ENCODE measurements at places on chromosomes 11 and 22.

- no peak for DNase-seq
Measured at GRCh38 chr11:126899961-126900748, 100.4 kb downstream of the KIRREL3 start.

GRCh38 chr11:80627364-80627763 is 1186.5 kb upstream of the TENM4 start:
- DNase-seq = no peak

DNA sequence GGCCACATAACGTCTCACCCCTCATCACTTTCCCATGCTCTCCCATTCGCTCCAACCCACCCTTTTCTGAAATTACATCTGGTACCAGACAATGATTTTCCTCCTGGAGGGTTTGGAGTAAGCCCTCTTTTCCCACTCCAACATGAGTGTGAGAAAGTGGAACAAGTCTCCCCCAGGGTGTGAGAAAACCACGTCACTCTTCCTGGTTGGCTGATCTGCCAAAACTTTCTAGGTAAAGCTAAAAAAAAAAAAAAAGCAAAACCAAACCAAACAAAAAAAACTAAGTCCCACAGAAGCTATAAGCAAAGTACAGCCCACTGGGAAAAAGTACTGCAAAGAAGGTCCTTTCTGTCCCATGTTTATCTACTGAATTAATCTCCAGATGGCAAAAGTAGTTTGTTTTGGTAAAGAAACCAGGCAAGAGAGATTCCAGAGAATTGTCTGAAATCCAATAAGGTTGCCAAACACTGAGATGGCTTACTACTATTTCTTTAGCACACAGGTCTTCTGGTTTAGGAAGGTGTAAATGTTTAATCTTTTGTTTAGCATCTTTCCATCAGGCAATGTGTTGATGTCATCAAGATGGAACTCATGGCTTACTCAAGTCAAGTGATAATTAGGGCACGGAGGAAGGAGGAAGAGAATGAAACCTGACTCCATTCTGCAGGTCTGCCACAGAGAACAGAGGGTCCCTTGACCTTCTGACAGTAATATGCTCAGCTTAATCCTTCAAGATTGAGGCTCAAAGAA is 395.6 kb downstream of the LARGE1 start:
- DNase-seq = no peak

DNA sequence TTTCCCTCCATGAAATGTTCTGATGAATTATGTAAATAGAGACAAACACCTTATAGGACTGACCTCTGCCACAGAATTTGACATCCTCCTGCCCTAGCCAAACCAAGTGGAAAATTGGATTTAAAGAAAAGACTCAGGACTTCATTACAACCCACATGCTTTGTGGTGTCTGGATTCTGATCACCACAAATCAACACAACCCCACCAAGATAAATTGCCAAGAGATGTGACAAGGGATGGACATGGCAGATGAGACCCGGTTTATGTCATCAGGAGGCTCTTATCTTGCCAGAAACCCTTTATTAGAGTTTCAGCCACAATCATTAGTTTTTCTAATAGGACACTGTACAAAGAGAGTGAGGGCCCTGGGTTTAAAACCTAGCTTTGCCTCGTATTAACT is 57.9 kb upstream of the SLC6A5 start:
- no peak for DNase-seq

GRCh38 chr11:10793470-10794255 is 15.1 kb downstream of the EIF4G2 start:
- DNase-seq = no peak

- DNase-seq = no peak
Measured at GRCh38 chr22:29023172-29023796, 38.3 kb downstream of the C22orf31 start.

GRCh38 chr22:37378642-37379058 is 48.6 kb downstream of the ELFN2 start:
- DNase-seq = no peak

DNA sequence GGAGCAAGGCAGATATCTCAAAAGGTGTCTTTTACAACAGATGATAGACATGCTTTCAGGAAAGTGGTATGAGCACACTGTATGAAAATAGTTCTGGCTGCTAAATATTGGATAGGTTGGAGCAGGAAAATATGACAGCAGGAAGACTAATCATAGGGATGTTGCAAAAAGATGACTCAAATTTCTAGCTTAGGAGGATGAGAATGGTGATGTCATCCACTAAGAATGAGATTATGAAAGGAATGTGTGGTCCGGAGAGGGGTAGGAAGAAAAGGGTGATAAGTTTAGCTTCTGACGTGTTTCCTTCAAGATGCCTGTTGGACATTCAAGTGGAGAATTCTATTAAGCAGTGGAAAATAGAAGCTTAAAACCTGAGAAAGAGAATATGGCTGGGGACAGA is 46.4 kb downstream of the RCN1 start:
- no peak for DNase-seq

- DNase-seq = no peak
Measured at GRCh38 chr22:38258895-38259294, 13.9 kb downstream of the TMEM184B start.

GRCh38 chr11:95443386-95443785 is 212.4 kb upstream of the SESN3 start:
- DNase-seq = no peak

DNA sequence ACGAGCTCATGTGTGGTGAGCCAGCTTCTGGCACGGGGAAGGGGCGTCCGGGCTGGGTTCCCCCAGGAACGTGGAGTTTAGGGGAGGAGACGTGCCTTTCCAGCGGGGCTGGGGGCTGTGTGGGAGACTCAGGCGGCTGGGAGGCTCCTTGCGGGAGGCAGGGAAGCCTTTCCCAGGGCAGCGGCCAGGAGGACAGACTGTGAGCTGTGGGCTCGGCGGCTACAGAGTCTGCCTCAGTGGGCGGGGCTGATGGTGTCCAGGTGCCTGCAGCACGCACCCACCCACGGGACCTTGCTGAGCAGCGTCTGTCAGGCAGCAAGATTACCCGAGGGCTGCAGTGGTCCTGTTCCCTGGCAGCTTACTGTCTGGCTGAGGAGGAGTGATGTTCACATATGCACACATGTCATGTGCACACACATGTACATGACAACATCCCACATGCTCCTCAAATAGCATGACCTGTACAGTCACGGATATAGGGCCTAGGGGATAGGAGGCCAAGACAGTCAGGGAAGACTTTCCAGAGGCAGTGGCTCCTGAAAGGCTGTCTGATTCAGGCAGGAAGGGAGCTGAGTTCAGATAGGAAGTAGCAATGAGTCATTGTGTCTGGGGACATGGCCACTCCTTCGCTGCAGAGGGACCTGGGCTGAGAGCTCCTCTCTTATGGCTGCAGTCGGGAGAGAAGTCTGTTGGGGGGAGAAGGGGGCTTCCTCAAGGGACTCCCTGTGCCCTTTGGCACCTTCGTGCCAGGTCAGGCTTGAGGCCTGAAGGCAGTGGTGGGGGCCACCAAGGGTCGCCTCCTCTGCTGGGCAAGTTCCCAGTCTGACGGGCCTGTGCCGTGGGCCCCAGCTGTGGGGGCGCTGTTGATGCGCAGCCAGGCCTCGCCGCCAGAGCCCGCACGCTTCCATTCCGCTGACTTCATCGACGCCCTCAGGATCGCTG is 23.3 kb upstream of the PPP6R3 start:
- no peak for DNase-seq

GRCh38 chr11:104819107-104819506 is 79.2 kb downstream of the CASP12 start:
- no peak for DNase-seq

GRCh38 chr22:42813501-42813900 is 43.6 kb downstream of the ARFGAP3 start:
- no peak for DNase-seq
